Pericardium fibroblast (primary cell): ENCODE measurements at places on chromosomes 11 and 22. TPM values are rescaled to one million over a fixed set of nuclear protein-coding genes. Genes with fewer than 3 reads are reported as not detected.

The NOX4 gene
- total RNA-seq, result 0.12 and 3.8 TPM in 2 replicates

The POLD3 gene
- 5.6 and 11.0 TPM in 2 replicates for total RNA-seq

The PGGHG gene
- total RNA-seq, result 9.8 and 16.9 TPM in 2 replicates

The MEN1 gene
- total RNA-seq, result 19.6 and 29.2 TPM in 2 replicates

The SEPTIN5 gene
- 23.6 and 30.8 TPM in 2 replicates for total RNA-seq

The TUB gene
- 6.3 and 8.3 TPM in 2 replicates for total RNA-seq
